Activated T-cell treated with anti-CD3 and anti-CD28 coated beads for 48 hours (primary cell): ENCODE measurements at places on chromosomes 5 and 9.

DNA sequence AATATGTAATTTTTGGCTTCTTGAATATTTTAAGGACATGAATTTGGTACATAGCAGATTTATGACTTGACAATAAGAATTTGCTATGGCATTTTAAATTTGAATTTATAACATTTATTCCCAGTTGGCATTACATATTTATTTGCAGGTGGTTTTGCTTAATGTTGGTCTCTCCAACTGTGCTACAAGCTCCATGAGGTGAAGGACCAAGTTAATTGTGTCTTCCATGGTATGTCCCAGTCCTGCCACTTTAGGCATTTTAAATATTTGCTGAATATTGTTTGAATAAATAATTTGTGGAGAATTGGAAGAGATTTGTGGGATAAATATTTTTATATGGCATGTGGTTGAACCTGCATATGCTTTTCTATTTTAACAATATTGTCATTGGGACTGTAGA, 253.4 kb upstream of the RIOK2 start:
- no peak for DNase-seq

GRCh38 chr9:71333321-71333720, 211.9 kb upstream of the TRPM3 start:
- no peak for DNase-seq

DNA sequence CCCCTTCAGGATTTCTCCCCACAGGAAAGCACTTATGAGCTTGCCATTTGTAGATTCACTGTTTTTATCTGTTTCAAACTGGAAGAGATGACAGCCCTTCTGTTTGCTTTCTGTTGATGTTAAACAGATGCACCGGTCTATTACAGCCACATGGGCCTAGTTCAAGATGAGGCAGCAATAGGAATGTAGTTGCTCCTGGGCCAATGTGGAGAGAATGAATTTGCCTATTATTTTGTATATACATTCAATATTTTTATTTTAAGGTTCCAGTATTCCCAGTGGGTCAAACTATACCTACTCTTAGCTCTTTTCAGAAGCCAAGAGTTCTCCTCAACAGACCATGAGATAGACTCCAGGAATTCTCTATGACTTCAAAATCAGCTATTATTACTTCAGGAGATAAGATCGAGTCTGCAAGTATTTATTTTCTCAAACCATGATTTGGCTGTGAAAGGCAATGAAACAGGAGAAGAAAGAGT, 461.6 kb downstream of the RASEF start:
- DNase-seq: no peak

GRCh38 chr5:117649821-117650220, 1075.2 kb upstream of the SEMA6A start:
- DNase-seq: no peak

GRCh38 chr9:127963359-127964064, 17.3 kb downstream of the EEIG1 start:
- DNase-seq: no peak

DNA sequence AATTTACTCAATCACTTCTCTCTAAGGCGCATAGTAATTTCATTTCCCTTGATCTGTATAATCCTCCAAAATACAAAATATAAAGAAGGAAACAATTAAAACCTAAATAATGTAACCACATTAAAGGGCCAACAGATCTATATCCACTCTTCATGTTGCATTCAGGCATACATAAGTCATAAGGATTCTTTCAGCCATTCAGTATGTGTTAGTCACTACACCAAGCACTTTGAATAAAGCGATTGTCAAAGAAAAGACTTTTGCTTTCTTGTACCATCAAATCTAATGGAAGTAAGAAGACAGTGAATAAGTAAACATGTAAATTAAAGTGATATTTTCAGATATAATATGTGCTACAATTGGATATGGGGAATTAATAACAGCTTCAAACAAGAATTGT, 569.2 kb upstream of the PTPRD start:
- no peak for DNase-seq

GRCh38 chr5:96315431-96315830, 117.6 kb downstream of the PCSK1 start:
- DNase-seq: no peak

DNA sequence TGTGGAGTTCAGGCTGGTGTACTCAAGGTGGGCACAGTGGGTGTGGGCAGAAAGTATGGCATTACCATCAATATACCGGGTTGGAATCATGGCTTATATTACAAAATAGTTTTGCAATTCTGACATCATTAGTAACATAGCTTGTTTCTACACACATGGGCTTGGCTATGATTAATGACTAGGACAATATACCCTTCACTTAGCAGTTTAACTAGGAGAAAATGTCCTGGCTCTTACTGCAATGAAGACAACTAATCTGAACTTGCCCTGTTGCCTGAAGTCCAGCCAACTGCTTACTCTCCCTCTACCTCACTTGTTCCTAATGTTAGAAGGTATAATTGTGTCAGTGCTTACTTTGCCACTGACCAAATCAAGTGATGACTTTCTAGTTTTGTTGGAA, 612.5 kb downstream of the EFNA5 start:
- no peak for DNase-seq

DNA sequence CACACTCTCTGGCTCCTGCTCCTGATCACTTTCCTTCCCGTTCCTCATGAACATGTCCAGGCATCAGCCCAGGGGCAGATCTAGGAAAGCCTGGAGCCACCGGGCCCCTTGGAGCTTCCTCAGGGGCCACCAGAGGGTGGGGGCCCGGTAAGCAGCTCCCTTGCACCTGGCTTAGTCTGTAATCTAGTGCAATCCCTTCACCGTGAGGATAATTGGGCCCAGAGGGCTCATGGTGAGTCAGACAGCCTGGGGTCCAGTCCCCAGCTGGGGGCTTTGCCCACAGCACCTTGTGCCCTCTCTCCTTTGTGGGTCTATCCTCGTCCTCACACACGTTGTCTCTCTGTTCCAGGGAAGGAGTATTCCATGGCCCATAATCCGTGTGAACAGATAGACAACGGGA, 10.4 kb upstream of the ALDH1B1 start:
- DNase-seq: no peak

DNA sequence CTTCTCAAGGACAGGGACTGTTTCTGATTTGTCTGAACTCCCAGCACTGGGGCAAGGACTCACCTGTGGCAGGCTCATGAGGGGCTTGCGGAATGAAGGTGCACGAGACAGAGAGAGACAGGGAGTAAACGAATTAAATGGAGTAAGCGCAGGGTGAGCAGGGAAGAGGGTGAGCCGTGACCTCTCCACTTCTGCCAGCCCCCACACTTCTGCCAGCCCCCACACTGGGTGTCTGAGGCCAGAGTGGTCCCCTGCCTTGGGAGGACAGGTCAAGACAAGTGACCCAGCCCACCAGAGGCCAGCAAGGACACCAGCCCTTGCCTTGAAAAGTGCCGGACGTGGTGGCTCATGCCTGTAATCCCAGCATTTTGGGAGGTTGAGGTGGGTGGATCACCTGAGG, 37.2 kb downstream of the DAB2IP start:
- no peak for DNase-seq

GRCh38 chr5:172482156-172483020, 28.1 kb upstream of the SH3PXD2B start:
- no peak for DNase-seq

GRCh38 chr5:146962801-146963355, 84.3 kb upstream of the PPP2R2B start:
- DNase-seq: no peak

DNA sequence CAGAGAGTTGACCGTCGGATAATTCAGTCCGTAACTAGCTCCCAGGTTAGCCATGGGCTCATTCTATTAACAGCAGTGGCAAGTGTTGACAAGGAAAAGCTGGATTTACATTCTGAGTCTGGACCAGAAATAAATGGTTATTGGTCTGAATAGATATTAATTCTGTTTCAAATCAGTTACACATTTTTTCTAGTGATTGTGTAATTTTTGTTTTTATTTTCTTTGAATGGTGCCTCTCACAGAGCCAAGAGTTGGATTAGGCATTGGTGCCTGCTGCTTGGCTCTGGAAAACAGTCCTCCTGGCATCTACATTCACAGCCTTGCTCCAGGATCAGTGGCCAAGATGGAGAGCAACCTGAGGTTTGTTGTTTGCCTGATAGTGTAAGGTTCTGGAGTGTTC, 115.1 kb downstream of the GOLPH3 start:
- no peak for DNase-seq

GRCh38 chr5:87570366-87570765, 157.6 kb upstream of the CCNH start:
- no peak for DNase-seq

GRCh38 chr9:108367188-108367587, 488.6 kb downstream of the ACTL7B start:
- no peak for DNase-seq

GRCh38 chr9:14263707-14264483, 50.0 kb downstream of the NFIB start:
- DNase-seq: no peak

GRCh38 chr5:111066261-111066938, 5.1 kb upstream of the TSLP start:
- no peak for DNase-seq

GRCh38 chr9:35828716-35829083, at the start of gene FAM221B:
Gene FAM221B (minus strand): TSS chr9:35828732. CDS start chr9:35826161, 2,571 bp downstream.
- DNase-seq: no peak

GRCh38 chr5:40798801-40799210, 632 bp upstream of the PRKAA1 start:
- DNase-seq: no peak

DNA sequence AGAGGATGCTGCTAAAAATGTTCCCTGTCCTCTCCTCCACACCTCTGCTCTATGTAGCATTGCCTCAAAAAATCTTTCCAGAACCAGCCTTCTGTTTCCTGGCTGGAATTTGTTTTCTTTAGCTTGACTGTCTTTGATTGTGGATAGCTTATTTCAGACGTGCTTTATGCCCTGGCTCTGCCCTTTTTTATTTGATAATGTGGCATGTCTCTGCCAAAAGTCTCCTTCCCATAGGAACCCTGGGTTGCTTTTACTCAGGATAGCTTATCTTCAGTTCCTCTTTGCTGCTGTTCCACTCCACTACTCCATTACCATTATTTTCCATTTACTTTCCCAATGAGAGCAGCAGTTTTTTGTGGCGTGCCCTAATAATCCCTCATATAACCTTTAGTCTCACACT, 885 bp upstream of the TMEM252 start:
- no peak for DNase-seq

DNA sequence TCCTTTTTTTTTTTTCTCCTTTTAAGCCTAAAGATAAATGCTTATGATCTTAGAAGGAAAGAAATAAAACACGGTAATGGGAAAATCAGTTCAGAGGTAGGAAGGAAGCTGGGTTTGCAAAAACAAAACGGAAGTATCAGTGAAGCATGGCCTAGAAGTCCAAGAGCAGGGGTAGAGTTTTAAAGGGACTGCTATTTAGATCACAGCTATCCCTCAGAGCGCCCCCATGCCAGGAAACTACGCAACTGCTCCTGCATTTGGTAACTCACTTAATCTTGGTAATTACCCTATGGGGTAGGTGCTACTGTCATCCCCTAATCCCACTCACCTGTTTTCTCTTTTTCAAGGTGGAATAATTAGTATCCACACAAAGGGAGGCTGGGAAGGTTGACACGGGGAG, 16.0 kb downstream of the TLE1 start:
- no peak for DNase-seq

DNA sequence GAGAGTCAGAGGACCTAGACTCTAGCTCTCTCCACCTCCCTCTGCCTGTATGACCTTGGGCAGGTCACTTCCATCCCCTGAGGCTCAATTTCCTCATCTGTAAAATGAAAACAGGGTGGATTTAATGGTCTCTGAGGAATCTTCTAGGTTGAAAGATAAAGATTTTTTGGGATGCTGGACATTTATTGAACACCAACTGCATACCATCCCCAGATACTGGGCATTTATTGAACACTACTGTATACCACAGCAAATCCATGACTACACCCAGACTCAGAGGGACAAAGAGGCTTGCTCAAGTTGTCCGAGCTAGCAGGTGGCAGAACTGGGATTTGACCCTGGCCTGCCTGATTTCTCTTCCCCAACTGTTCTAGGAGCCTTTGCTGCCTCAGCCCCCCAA, 25.0 kb upstream of the CPLX2 start:
- DNase-seq: no peak

GRCh38 chr5:177294632-177295031, 8.9 kb downstream of the RAB24 start:
- DNase-seq: no peak
